NCI-H187 (cell line): ENCODE measurements at places on chromosomes 5 and 9.

GRCh38 chr5:131482617-131483016 lies 152.4 kb downstream of the RAPGEF6 start:
- DNase-seq: no peak

DNA sequence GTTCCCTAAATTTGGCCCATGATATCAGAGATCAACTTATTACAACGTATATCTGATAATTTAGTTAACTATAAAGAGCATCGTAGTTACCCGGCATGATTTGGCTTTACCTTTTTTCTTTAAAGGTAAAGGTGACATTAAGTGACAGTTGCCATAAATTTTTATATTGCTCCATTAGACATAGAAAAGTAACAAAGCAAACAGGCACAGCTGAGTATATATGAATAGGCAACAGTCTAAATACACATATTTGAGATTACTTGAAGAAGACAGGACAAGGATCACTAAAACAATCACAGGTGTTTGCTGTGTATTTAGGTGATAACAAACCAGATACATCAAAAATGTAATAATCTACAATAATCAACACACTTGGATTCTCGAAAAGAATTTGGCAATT lies 34.8 kb downstream of the RFX3 start:
- no peak for DNase-seq

DNA sequence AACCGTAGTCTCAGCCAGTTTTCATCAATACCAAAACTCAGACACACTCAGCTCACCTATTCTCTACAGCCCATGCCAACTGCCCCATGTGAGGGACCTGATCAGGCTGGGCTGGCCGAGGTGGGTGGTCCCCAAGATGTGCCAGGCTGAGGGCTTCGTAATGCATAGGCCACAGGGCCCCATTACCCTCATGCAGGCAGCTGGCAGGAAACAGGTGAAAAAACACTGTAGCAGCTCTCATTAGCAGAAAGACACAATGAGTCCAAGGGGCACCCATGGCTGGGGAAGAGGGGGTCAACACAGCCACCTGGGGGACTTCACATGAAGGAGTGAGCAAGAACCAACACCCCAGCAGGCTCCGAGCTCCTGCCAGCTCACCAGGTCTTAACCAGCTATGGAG lies 8.2 kb downstream of the IPPK start:
- no peak for DNase-seq

GRCh38 chr9:112316258-112316943 lies 17.0 kb downstream of the PTBP3 start:
- DNase-seq: no peak

- DNase-seq: no peak
Observed at GRCh38 chr5:97842687-97843086, 659.6 kb upstream of the RIOK2 start.

- DNase-seq: no peak
Observed at GRCh38 chr5:74919487-74919886, 53.3 kb upstream of the FAM169A start.

GRCh38 chr9:123268199-123268464 lies 254 bp downstream of the STRBP start:
- no peak for DNase-seq

DNA sequence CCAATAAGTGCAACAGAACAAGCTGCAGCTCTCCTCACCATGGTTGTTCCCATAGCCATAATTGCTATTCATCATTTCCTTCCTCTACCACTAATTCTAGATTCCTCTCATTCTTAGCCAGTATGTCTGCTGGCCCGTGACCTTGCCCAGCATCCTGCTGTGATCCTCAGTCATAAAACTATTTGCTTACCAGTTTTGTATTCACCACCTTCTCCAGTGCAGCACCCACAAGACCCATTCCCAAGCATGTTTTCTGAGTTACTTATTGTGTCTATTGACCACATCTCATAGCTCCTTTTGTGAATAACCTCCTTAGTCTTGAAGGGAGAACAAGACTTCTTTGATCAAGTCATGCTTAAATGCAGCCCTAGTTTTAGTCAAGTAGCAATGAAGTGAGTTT lies 488.0 kb upstream of the CTNND2 start:
- DNase-seq: no peak

DNA sequence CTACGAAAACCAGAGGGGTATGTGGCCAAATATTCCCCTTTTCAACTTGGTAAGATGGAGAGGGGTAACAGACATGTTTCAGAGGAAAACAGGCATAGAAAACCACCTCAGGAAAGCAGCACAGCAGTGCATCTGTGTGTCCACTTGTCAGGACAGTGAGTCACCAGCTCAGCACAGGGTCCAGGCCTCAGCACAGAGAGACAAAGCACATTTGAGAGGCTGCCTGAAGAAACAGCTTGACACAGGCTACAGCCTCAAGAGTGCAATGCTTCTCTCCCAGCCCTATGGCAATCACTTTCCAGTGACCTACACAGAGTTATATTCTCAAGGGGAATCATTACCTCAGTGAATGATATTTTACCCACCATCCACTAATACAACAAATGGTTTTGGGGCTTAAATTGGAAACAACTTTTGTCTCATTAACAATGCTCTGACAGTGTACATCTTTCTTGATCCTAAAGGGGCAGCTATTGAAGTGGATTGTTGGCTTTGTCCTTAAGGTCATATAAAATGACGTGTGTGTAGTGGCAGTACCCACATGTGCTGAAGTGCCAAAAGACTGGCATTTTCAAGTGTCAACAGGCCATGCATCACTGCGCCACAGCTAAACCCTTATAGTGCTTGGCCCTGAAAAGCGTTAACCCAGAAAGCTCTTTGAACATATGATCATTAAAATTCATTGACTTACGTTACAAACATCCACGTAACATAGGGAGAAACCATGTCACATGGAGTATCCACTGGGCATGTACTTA lies 46.4 kb downstream of the ERMP1 start:
- DNase-seq: no peak

DNA sequence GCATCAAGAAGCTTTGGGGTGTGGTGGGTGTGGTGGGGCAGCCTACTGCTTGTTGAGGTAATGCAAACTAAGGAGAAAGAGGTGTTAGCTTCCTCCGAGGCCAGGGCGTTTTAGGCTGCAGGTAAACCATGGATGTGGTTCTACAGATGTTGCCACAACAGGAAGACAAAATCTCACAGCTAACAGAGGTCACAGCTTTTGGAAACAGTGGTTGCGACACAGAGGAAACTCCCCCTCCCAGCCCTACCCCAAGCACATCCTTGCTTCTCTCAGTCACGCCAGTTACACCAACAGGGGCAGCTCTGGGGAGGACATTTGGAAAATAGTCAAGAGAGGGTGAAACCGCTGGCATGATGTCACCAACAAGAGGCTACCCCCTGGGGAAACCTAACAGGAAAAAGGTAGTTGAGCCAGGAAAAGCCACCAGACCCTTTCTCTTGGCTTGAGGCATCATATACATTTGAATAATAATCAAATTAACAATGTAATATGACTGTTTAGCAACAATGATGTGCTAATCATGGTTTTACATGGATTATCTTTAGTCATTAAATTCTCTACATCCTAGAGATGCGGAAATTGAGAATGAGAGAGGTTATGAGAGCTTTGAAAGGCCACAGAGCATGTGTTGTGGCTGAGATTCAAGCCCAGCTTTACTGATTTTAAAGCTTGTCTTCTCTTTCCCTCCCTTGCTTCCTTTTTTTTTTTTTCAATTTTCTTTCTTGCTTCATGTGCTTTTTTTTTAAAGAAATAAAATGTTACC lies 82.2 kb upstream of the IL12B start:
- DNase-seq: no peak

GRCh38 chr5:71767661-71768060 lies 48.6 kb downstream of the CARTPT start:
- no peak for DNase-seq

DNA sequence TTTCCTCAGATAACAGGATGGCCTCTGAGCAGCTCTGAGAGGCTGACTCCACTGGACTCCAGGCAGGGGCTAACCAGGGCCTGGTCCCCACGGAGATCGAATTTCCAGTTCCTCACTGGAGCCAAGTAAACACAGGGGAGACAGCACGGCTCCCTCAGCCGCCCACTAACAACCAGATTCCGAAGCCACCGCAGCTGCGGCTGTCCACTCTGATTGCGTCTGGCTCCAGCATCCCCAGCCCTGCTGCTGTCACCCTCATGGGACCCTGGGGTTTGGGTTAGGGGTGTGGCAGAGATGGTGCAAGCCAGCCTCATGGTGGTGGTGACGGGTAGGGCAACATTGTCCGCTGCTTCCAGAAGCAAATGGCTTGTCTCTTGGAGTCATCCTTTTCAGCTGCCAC lies 172.6 kb downstream of the RGS3 start:
- DNase-seq: no peak
